Uterine smooth muscle cell (primary cell): ENCODE measurements at places on chromosomes 3 and 15. TPM values are rescaled to one million over a fixed set of nuclear protein-coding genes. Genes with fewer than 3 reads are reported as not detected.

ZNF774 gene
- total RNA-seq: 1.1 and 2.5 TPM in 2 replicates

KIF23 gene
- total RNA-seq: 28.4 and 118 TPM in 2 replicates

RTP1 gene
- total RNA-seq: not detected in 2 replicates

NLGN1 gene
- total RNA-seq: 11.2 and 20.1 TPM in 2 replicates

ARHGEF26 gene
- total RNA-seq: 2.1 and 2.2 TPM in 2 replicates

XIRP1 gene
- total RNA-seq: not detected in 2 replicates

TMEM212 gene
- total RNA-seq: 0.11 TPM in 1 of 2 replicates, not detected in the other

SPESP1 gene
- 1.2 and 3.2 TPM in 2 replicates for total RNA-seq

CNTN3 gene
- 4.2 and 5.0 TPM in 2 replicates for total RNA-seq
